ENCODE measurements at places on chromosomes 4 and X.

- no peak for DNase-seq
Measured at GRCh38 chr4:153485359-153485758, 19.2 kb downstream of the TMEM131L start.

GRCh38 chrX:119686087-119686691, 6.8 kb downstream of the SEPTIN6 start:
- no peak for DNase-seq

DNA sequence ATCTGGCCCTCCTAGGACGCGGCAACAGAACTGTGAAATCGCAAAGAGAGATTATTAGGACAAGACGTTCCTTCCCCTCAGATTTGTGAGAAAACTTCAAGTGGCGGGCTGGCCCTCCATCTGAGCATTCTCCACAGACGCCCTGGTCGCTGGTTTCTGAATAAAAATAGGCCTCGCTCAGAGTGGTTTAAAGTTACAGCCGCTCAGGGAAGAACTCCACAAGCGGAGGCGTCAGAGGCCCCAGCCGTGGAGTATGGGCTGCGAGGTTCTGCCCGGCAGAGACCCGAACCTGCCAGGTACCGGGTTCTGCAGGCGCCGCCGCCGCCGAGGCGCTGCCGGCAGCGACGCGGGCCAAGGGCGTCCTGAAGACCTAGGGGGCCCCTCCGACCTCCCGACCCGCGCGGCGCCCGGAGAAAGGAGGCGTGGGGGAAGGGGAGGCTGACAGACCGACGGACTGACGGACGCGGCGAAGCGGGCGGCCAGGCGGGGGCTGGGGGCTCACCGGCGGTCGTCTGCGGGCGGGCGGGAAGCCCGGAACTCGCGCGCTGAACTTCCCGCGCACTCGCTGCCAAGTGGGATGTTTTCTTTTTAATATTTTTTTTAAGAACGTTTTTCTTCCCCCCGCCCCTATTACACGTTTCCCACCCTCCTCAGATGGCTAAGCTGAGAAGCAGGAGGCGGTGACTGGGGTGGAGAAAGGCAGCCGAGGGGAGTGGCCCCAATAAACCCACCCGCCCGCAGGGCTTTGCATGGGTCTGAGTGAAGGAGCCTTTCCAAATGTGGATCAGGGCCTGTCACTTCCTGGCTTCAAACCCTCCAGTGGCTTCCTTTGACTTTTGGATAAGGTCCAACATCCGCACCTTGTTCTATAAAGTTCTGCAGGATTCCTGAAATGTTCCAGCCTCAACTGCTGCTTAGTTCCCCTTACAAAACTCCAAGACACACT, at the start of gene PABPC4L:
Gene PABPC4L, minus strand, starts transcription at position 574 of the 946 bp plus-strand sequence. CDS start 770 bp downstream, outside the sequence.
- no peak for DNase-seq

DNA sequence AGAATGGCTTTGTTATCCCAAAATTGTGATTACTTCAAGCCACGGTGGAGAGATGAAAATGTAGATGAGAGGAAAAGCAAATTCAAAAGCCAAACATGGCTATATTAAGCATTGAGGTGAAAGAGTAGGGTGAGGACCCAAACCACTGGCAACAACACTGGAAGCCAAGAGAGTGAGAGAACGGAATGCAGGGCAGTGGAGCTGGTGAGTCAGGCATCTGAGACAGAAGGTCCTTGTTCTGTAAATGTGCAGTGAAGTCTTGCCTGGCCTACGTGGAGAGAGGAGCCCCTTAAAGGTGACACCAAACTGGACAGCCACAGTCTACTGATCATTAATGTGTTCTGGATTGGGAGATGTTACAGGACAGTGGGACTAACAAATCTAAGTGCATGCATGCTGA, 22.8 kb upstream of the SEC24B start:
- DNase-seq: no peak

DNA sequence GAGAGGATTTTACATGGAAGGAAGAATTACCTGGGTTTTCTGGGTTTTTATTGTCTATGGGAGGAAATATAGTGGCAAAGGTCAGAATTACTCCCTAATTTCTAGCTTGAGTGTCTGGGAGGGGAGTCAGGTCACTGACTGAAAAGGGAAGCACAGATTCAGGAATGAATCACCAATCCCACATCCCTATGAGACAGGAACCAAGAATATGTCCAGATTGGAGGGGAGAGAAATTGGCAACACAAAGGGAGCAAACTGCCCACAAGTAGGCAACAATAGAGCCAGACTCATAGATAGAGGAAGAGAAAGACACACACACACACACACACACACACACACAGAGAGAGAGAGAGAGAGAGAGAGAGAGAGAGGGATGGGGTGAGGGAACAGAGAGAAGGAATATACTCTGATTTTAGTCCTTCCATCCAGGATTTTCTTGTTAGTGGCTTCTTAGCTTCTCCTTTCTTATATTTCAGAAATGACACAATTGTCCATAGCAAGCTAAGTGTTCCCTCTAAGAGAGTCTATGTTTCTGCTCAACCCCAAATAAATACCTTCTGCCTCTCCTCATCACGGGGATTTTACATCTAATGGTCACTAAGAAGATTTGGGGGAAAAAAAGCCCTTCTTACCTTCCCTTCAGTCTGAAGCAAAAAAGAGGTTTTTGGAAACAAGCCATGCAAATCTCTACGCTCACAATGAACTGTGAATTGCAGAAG, 12.0 kb downstream of the P2RY10 start:
- no peak for DNase-seq

GRCh38 chr4:7383266-7383665, 51.5 kb downstream of the PSAPL1 start:
- no peak for DNase-seq

DNA sequence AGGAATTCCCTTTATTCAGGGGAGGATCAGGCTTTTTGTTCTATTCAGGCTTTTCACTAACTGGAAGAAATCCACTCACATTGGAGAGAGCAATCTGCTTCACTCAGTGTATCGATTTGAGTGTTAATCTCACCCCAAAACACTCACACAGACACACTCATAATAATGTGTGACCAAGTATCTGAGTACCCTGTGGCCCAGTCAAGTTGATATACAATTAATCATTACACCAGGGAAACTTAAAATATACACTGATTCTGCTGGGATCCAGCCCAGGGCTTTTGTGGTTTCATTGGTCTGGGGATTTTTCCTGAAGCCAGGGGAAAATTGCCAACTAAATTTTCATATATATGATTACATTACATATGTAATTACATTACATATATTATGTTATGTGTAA, 44.0 kb upstream of the GATB start:
- no peak for DNase-seq

DNA sequence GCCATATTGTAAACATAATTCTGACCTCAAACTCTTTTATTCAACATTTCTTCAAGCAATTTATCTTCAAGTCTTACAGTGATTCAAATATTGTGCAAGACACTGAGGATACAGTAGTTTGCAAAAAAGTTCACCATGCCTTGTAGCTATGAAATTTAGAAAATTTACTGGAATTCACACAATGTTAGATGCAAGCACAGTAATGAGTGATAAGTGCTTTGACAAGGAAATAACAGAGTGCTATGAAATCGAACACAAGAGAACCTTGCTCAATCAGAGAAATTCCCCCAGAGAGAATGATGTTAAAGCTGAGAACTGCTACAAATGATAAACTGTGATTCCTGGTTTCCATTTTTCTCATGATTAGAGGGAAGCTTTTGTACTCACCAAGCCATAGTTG, 952.9 kb downstream of the FAT4 start:
- DNase-seq: no peak

All from 8988T (cell line).